ENCODE measurements at places on chromosomes 5 and 9.

DNA sequence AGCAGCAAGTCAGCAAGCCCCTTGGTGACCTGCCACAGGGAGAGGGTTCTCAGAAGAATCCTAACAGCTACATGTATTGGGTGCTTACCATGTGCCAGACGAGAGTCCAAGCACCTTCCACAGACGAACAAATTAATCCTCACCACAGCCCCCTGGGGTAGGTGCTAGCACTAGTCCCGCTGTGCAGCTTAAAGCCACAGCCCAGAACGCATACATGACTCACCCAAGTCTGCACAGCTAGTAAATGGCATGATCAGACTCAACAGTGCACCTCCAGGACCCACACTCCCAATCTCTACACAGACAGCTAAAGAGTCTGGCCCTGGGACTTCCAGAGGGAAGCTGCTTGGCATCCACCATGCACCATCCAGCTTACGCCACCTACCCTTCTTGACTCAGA is 111.5 kb downstream of the PAX5 start:
- no peak for DNase-seq

DNA sequence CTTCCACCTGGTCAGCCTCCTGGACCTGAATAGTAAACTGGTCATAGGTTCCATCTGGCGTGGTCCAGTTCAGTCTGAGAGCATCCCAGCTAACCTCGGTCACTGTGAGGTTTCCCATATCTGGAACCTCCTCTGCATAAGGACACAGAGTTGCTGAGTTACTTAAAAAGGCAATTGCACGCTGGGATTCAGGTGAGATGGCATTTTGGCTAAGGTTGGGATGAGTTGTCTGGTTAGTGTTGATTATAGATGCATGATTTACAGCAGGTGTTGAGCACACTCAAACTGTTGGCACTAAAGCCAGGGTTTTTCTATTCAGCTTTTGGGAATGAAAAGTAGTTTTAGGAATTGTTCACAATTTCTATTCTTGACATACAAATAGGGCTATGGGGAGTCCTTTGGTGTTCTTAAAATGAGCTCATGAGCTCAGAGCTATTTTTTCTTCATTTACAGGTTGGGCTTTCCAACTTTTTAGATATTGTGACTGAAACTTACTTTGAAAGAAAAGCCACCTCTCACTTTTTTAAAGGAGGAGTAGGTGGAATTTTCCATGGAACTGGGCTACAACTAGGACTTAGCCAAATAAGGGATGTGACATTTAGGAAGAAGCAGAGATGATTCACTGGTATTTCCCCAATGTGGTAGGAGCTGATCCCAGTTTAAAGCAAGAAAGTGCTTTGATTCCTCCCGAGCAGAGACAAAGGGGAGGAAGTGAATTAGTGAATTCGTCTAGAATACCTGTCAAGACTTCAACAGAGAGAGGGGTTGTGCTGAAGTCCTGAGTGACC is 54.7 kb downstream of the TNC start:
- DNase-seq, result no peak

GRCh38 chr9:131731237-131731636 is 8.6 kb downstream of the RAPGEF1 start:
- no peak for DNase-seq

GRCh38 chr9:98218562-98219363 is 26.3 kb upstream of the CORO2A start:
- DNase-seq, result no peak

GRCh38 chr9:88746029-88746742 is 211.2 kb downstream of the NXNL2 start:
- no peak for DNase-seq

DNA sequence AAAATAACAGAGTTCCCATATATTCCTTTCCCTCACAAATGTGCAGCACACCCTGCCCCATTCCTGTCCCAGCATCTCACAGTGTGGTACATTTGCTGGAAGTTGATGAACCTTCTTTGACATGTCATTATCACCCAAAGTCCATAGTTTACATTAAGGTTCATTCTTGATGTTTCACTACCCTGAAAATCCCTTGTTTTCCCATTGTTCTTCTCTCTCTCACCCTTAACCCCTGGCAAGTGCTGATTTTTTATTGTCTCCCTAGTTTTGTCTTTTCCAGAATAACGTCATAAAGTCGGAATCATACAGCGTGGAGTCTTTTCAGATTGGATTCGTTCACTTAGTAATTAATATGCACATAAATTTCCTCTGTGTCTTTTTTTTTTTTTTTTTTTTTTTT is 48.1 kb downstream of the SPIN1 start:
- DNase-seq, result no peak

DNA sequence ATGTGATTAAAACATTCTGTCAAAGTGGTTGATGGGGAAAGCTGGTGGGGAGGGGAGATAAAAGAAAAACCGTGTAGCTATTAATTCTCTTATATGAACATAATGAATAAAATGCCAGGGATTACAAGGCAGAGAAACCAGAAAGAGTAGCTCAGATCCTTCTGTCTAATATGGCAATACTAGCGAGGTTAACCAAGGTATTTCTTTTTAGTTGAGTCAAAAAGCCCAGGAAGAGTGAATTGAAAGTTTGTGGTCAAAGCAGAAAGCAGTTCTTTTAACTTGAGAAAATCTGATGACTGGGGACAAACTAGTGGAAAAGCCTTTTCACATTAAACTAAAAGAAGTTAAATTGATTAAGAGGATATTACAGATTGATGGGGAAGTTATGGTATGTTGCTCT is 76.0 kb downstream of the ERBIN start:
- DNase-seq, result no peak

DNA sequence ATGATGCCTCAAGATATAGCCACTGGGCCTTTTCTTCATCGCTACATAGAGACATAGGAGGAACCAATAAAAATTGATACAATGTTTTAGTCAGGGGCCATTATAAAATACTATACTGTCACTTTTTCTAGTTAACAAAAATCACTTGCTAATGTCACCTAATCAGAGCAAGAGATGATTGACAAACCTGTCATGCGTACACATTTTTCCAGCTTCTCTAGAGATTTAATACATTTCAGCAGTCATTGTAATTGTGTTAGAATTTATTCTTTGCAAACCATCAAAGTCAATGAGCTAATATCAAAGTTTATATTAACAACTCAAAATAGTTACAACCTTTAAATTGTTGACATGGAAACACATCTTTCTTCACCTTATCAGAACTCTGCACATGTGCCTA is 513.6 kb upstream of the SEMA6A start:
- no peak for DNase-seq
